ENCODE measurements at places on chromosomes 1 and 21.

- H3K27me3 ChIP-seq = no peaks in the 10 kb centered on the region
- DNase-seq = peak; percentile 15
- H3K27ac ChIP-seq = peak overlapping the region; percentile 19
These were observed 57.5 kb downstream of the KIAA0319L start for GRCh38 chr1:35499652-35500176.

- H3K27ac ChIP-seq = peak overlapping the region; percentile 85
- H3K27me3 ChIP-seq = no peaks in the 10 kb centered on the region
- DNase-seq = peak; percentile 53
These were observed 47.1 kb upstream of the ATP1A1 start for GRCh38 chr1:116325922-116326321.

GRCh38 chr1:95537176-95537575, 303.2 kb downstream of the RWDD3 start:
- H3K27me3 ChIP-seq = no peaks in the 10 kb centered on the region
- no peak overlapping the region for H3K27ac ChIP-seq
- no peaks in the 10 kb centered on the region for H3K4me1 ChIP-seq
- no peak overlapping the region for H3K4me3 ChIP-seq
- DNase-seq = no peak

DNA sequence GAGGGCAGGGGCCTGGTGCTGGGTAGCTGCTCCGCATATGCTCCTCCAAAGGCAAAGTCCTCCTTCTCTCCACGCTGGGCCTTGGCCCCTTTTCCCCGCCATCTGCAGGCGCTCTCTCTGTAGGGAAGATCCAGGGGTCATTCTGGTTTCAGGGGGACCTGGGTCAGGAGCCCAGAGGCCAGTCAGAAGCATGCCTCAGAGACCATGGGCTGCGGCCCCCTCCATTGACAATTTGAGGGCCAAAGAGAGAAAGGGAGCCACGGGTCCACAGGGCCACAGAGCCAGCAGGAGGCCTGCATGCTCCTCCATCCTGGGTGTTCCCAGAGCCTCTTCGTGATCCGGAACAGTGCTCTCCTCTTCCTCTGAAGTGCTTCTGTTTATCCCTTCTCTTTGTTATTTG, 2.1 kb upstream of the CLDN19 start:
- H3K4me1 ChIP-seq = peaks cover 3% of the 10 kb centered on the region
- H3K4me3 ChIP-seq = no peak overlapping the region
- H3K27ac ChIP-seq = no peak overlapping the region
- no peaks in the 10 kb centered on the region for H3K27me3 ChIP-seq

GRCh38 chr1:218315638-218316037, 29.5 kb upstream of the TGFB2 start:
- no peak for DNase-seq
- no peaks in the 10 kb centered on the region for H3K4me1 ChIP-seq
- H3K36me3 ChIP-seq = peaks cover 3% of the 10 kb centered on the region

DNA sequence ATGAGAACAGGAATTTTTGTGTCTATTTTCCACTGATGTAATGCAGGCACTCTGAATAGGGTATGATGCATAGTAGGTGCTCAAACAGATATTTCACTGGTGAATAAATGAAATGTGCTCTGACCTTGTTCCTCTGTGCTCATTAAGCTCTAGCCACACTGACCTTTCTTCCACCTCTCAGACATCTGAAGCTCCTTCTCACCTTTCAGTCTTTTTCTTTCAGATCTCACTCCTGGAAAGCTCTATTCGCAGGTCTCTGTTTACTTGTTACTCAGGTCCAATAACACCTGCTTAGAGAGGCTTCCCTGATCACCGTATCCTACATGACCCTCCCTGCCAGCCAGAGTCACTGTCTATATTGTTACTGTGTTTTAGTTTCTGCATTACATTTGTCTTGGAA, 59.2 kb upstream of the IVNS1ABP start:
- no peak overlapping the region for H3K27ac ChIP-seq
- no peaks in the 10 kb centered on the region for H3K36me3 ChIP-seq
- no peak for DNase-seq
- peaks cover 5% of the 10 kb centered on the region for H3K4me1 ChIP-seq
- no peaks in the 10 kb centered on the region for H3K27me3 ChIP-seq
- H3K4me3 ChIP-seq = no peak overlapping the region

Data from CD4-positive, alpha-beta T cell (primary cell).